ENCODE measurements at places on chromosomes 3 and 15.

- DNase-seq: no peak
Observed at GRCh38 chr15:38201714-38202113, 50.9 kb upstream of the SPRED1 start.

GRCh38 chr15:78052545-78052944, 25.0 kb downstream of the TBC1D2B start:
- DNase-seq: no peak

DNA sequence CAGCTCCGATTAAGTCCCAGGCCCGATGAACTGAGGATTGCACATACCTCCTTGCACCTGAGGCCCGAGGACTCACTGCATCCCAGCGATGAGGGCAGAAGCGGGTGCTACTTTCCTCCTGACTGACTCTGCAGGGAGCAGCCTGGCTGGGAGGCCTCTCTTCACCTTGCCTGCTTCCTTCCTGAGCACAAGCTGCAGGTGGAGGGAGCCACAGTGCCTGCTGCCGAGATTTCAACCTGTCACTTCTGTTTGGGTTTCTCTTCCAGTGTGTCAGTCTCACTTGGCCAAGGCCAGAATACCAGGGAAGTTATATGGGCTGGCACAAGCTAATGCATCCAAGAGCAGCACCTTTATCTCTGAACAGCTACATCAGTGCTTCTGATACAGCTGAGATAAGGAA, 185.4 kb downstream of the NTRK3 start:
- DNase-seq: no peak

DNA sequence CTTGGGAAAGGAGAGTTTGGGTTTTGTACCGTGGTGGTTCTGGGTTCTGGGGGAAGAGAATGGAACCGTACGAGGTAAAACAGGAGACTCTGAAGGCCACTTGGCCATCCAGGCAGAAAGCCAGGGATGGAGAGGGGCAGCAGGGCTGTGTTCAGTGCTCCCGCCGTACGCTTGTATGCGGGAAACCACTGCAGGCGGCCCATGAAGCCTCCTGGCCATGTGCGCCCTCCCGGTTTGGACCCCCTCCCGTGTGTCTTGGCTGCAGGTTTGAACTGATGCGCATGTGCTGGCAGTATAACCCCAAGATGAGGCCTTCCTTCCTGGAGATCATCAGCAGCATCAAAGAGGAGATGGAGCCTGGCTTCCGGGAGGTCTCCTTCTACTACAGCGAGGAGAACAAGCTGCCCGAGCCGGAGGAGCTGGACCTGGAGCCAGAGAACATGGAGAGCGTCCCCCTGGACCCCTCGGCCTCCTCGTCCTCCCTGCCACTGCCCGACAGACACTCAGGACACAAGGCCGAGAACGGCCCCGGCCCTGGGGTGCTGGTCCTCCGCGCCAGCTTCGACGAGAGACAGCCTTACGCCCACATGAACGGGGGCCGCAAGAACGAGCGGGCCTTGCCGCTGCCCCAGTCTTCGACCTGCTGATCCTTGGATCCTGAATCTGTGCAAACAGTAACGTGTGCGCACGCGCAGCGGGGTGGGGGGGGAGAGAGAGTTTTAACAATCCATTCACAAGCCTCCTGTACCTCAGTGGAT, 50.6 kb downstream of the PGPEP1L start:
- DNase-seq: no peak

DNA sequence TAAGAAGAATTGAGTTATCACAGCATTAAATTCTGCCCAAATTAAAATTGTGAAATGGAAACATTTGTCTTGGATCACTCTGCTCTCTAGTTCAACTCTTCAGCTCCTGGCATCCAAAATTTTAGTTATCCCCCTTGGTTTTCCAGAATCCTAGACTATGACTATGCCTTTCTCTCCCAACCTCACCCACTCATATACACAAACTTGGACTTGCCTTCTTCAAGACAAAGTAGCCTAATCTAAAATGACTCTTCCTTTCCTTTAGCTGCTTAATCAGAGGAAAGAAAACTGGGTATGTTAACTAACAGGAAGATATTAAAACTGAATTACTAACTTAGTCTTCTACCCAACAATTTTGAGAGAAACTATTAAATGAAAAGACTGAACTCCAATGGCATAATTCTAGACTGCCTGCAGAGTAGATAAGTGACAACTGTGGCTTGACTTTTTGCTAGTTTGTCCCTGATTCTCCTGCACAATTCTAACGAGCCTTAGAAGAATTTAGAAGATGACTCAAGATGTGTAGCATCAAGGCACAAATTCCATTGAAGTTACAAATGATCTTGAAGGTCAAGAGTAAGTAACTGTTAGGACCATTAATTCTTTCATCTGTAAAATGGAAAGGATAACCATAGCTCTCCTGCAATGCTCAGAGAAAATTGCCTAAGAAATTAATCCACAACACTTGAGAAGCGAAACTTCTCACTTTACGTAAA, 5.2 kb upstream of the GOLIM4 start:
- no peak for DNase-seq

GRCh38 chr3:58688574-58688973, 22.0 kb upstream of the FAM3D start:
- no peak for DNase-seq

DNA sequence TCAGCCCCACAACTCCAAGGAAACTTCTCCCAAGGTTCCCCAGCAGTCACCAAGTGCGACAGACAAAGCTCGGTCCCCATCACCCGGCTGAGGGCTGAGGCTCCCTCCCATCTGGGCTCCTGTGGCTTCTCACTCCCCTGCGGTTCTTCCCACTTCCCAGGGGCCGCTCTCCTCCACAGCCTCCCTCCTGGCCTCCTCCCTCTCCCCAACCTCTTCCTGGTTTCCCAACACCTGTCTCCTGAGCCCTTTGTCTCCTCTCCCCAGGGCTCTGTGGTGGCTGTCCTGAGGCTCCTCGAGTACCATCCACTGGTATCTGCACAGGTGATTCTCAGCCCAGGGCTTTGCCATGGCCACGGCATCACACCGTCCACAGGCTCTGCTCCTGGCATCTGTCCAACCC, 113.2 kb upstream of the NSMCE3 start:
- DNase-seq: no peak

- DNase-seq: no peak
Observed at GRCh38 chr3:110181226-110181625, 843.9 kb upstream of the DPPA4 start.

GRCh38 chr15:65862682-65863081, 6.6 kb upstream of the RAB11A start:
- no peak for DNase-seq

DNA sequence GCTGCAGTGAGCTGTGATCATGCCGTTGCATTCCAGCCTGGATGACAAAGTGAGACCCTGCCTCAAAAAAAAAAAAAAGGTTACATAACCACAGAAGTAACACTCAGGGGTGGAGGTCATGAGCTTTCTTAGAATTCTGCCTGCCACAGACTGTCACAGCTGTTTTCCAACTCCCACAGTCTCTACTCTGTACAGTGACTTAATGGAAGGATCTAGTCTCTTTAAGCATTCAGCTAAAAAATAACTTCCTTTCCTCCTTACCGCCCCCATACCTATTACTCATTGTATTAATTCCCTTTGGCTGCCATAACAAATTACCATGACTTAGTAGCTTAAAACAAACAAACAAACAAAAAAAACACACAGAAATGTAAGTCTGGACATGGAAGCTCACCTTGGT, 99.6 kb upstream of the UBE2E1 start:
- DNase-seq: no peak

- no peak for DNase-seq
Observed at GRCh38 chr3:71303627-71304200, 279.8 kb downstream of the FOXP1 start.

- no peak for DNase-seq
Observed at GRCh38 chr3:9947025-9947995, 4.9 kb downstream of the PRRT3 start.

GRCh38 chr3:171984883-171985282, 54.5 kb upstream of the FNDC3B start:
- DNase-seq: peak; percentile 78

DNA sequence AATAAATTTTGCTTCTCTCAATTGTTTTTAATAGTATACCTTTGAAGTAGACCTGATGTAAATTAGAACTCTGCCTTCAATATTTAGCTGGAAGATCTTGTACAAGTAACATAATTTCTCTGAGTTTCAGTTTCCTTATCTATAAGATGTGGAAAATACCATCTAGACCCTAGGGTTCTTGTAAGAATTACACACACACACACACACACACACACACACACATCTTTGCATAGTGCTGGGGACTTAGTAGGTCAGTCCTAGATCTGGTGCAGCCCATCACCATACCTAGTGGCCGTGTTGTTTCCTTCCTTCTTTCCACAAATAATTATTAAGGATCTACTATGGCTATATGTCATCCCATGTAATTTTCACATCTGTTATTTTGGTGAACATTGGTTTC, 11.0 kb downstream of the TRAT1 start:
- DNase-seq: no peak

GRCh38 chr3:71055257-71056001, 528.1 kb downstream of the FOXP1 start:
- no peak for DNase-seq

DNA sequence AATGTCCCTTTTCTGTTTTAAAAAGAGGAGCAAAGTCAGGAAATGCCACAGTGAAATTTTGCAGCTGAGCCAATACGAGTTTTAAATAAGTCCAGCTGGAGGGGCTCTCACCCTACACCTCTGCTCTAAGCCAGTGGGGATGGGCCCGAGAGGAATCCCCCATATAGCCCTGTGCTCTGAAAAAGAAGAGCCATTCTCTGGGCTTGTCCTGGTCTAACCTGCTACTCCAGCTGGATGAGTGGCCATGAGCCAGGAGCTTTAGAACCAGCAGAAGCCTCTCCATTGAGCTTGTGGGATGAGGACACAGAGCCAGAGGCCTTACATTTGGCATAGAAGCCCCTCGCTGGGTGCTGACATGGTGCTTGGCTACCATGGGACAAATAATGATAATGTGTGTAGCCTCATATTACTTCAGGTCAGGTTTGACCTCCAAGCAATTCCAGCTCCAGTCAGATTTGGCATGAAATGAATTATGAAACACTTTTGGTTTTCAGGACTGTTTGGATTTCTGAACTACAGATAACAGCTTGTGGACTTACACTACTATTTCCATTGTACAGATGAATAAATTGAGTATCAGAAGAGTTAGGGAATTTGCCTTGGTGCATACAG, 172.4 kb downstream of the CHST2 start:
- no peak for DNase-seq

- DNase-seq: no peak
Observed at GRCh38 chr3:51948016-51948580, 5.9 kb downstream of the PARP3 start.

DNA sequence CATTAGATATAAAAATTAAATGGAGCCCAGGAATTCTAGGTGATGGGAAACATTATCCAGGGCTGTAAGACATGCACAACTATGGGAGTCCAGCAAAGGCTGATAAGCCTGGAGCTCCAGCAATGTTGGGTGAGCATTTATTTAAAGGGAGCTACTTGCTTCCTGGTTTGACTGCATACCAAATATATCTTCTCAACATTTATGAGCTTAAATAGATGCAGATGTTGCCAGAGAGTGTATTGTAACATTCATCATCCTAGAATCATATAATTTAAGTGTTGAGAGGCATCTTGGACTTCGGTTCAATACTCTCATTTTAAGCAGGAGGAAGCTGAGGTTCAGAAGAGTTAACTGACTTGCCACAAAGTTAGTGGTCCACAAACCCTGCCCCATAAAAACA, 12.2 kb upstream of the POLR2M start:
- DNase-seq: no peak

- DNase-seq: no peak
Observed at GRCh38 chr3:52317208-52318000, 1.3 kb downstream of the DNAH1 start.

DNA sequence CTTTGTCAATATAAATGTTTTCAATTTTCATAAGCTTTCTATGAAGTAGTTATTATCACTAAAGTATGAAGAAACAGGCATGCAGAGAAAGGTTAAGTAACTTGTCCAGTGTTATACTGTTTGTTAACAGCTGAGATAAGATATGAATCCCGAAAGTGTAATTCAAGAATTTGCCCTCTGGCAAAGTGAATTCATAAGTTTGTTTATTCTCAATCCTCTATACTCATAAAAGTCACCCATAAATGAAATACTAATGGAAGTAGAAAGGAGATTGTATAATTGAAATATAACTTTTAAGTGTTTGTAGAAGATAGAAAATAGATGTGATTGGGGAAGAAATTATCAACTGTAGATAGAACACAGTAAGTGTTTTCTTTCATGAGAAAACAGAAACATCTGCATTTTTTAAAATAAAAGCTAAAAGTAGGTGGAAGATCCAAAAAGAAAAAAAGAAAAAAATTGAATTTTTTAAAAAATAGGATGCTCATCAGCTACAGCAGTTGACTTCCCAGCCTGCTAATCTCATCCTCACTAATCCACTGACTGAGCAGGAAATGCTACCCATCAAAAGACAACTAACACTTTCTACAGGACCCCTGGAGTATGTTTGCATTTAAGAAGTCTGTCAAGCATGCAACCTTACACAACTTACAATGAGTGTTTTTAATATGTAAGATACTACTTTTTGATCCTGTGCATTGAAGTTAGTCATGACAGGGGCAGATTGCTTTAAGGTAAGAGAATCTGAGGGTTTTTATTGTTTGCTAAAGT, 878.1 kb downstream of the SI start:
- DNase-seq: no peak

- no peak for DNase-seq
Observed at GRCh38 chr15:88470625-88471372, 3.3 kb downstream of the MRPS11 start.

- no peak for DNase-seq
Observed at GRCh38 chr15:47781527-47781926, 64.2 kb downstream of the SEMA6D start.

- DNase-seq: peak; percentile 13
Observed at GRCh38 chr3:124263168-124263567, 271.2 kb upstream of the ROPN1 start.

DNA sequence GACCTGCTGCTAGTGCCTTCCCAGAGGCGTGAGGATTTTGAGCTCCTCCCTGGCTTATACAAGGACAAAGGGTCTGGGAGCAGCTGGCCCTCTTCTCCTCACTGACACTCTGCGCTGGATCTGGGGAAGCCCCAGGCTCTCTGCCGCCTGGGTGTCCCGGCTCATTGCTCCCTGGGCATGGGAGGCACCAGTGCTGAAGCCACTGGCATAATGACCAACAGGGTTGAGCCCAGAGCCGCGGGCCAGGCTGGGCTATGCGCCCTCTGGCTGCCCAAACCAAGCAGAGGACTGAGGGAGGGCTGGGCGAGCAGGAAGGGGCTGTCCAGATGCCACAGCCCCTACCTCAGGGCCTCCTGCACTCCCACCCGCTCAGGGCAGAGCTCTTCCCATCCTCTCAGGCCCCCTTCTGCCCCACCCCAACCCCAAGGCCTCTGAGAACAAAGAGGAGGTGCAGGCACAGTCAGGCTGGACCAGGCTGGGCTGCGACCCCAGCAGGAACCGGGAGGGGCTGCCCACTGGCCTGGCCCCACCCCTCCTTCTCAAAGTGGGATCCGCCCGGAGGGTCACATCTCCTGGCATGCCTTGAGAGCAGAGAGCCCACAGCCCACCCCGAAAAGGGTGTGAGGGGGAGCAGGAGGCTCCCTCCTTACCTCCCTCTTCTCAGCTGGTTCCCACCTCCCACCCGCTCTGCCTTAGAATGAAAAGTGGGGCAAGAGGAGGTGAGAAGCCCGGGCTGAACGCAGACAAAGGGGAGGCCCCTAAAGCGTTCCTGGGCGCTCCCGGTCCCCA, 1.6 kb downstream of the LINGO1 start:
- no peak for DNase-seq

GRCh38 chr15:40815042-40815698, 7.9 kb upstream of the DNAJC17 start:
- DNase-seq: no peak
